ENCODE measurements at places on chromosomes 6 and 20.

DNA sequence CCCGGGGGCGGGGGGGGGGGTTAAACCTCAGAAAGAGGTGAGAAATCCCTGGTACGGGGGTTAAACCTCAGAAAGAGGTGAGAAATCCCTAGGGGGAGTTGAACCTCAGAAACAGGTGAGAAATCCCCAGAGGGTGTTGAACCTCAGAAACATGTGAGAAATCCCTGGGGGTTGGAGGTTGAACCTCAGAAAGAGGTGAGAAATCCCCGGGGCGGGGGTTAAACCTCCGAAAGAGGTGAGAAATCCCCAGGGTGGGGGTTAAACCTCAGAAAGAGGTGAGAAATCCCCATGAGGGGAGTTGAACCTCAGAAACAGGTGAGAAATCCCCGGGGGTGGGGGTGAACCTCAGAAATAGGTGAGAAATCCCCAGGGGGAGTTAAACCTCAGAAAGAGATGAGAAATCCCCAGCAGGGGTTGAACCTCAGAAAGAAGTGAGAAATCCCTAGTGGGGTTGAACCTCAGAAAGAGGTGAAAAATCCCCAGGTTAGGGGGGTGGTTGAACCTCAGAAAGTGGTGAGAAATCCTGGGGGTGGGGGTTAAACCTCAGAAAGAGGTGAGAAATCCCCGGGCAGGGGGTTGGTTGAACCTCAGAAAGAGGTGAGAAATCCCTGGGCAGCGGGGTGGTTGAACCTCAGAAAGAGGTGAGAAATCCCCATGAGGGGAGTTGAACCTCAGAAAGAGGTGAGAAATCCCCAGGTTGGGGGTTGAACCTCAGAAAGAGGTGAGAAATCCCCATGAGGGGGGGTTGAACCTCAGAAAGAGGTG, 87.4 kb downstream of the PLG start:
- no peak for DNase-seq

GRCh38 chr6:115551527-115551926, 509.2 kb downstream of the FRK start:
- no peak for DNase-seq

DNA sequence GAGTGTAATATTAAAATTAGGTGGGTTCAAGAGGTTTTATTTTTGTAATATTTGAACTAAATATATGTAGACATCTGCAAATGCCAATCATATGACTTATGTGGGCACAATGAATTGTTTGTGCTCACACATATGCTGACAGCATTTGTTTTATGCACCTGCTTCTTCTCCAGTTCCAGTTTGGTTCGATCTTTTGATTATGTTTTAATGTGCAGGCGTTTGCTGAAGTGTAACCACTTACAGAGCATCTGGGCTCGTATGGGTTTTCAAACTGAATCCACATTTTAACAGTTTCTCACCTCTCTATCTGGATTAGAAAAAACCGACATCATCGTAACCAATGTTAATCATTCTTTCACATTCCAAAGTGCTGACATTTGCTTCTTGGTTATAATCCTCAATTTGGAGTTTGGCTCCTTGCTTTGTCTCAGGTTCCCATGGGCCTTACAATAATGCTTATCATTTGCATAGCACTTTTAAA, 129.1 kb upstream of the SPACA1 start:
- DNase-seq: no peak

- no peak for DNase-seq
These were observed 76.6 kb downstream of the NCR2 start for GRCh38 chr6:41411961-41412360.

DNA sequence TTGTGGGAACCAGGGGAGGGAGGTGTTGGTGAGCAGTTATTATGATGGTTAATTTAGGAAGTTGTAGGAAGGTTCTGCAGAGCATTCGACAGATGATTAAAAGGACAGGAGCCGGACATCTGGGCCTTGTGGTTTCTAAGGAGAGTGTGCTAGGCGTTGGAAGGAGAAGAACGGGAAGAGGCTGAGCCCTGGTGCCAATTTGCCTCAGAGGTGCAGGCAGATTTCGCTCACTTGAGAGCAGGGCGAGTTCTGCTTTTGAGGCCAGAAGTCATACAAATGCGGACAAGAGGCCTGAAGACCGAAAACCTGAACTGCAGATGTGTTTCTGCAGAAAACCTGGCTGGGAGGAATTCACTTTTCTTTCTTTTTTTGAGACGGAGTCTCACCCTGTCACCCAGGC, 30.5 kb upstream of the RPS6KA2 start:
- peak; percentile 5 for DNase-seq

GRCh38 chr6:152316024-152316423, 321.1 kb downstream of the SYNE1 start:
- peak; percentile 84 for DNase-seq

GRCh38 chr20:40706977-40707582, 18.0 kb upstream of the MAFB start:
- no peak for DNase-seq

DNA sequence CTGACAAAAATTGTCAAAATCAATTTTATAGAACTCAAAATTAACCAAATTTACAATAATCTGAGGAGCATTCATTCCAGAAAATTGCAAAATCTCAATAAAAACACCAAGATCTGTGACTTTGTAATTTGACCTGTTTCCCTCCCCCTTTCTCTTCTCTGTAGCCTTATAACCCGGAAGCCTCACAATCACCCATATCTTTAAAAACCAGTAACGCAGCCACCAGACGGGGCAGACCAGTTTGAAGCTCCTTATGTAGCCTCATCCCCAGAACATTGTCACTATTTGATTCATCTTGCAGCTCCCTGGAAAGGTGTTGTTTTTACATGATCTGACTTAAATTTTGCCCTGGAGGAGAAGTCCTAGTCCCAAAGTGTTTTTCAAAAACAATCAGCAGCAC, 27.5 kb upstream of the TGM6 start:
- no peak for DNase-seq

DNA sequence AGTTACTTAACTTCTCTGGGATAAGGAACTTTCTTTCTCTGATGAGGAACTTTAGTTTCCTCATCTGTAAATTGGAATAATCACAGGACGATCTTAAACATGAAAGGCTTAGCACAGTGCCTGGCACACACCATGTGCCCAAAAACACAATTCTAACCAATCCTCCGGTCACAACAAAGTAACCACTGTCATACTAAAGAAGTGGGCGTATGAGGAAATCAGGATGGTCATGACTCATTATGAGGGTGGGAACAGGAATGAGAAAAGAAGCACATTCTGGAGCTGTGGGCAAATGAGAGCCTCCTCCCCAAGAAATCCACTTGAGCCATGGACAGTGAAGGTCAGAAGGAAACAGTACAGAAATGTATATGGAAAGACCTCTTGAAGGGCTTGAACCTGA, 82.9 kb downstream of the LRFN2 start:
- peak; percentile 92 for DNase-seq

GRCh38 chr20:9255171-9255570, 186.3 kb downstream of the PLCB4 start:
- DNase-seq: no peak
